ENCODE measurements at places on chromosomes 13 and 19.

DNA sequence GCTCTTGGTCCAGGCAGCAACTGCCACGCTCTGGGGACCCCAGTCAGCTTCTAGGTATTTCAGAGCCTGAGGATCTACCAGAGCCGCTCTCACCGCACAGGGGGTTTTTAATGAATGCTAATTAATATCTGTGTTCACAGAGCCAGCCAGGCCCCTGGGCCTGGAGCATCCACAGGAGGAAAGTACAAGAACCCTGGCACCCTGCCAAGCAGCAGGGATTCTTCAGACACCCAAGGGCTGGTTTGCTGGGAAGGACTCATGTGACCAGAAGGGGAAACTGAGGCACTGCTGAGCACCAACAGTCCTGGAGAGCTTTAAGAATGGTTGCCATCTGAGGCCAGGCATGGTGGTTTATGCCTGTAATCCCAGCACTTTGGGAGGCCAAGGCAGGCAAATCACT, 38.0 kb upstream of the ADGRE5 start:
- no peak for DNase-seq

GRCh38 chr19:50434525-50434924, 1.8 kb downstream of the MYBPC2 start:
- no peak for DNase-seq

GRCh38 chr13:50080203-50080910, 65.1 kb downstream of the KCNRG start:
- no peak for DNase-seq

- no peak for DNase-seq
These were observed 1.4 kb upstream of the SRRM5 start for GRCh38 chr19:43610493-43610892.

GRCh38 chr13:33204130-33204927, 81.2 kb downstream of the STARD13 start:
- DNase-seq: peak; percentile 36

DNA sequence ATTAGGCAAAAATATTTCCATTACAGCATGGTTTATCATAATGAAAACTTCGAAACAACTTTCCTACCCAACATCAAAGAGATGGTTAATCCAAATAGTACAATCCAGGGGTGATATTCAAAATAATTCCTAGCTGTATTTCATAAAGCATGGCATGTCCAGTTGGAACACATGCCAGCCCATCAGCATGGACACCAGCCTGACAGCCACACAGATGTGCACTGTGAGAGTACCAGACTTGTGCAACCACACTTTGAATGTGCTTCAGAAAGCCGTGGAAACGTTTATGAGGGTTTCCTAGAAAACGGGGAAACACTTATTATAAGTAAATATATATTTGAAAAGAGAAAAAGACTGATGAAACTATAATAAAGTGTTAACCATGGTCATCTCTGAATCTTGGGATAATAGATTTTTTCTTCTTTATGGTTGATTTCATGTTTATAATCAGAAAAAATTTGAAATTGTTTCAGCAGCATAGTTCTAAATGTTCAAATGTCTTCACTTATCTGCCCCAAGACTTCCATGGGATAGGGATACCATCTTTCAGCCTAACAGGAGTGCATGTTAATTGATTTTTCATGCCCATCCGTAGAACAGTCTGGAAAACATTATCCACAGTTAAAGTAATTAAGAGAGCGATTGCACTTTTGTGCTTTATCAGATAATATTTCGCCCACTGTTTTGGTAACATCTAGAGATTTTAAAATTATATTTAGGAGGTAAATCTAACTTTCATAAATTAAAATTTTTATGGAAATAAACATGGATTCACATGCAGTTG, 242.6 kb upstream of the IRS2 start:
- DNase-seq: no peak

DNA sequence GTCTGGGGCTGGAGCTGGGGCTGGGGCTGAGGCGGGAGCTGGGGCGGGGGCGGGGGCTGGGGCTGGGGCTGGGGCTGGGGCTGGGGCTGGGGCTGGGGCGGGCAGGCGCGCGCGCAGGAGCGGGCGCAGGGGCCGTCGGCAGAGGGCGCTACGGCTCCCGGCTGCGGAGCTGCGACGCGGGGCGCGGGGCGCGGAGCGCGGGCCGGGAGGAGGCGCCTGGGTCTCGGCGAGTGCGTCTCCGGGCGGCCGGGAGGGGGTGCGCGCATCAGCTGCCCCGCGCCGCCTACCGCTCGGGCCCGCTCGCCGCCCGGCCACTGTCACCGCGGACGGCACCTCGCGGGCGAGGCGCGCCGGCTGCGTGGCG, 422 bp upstream of the MTUS2 start:
- no peak for DNase-seq

- DNase-seq: no peak
These were observed at the start of gene HCST for GRCh38 chr19:35901854-35902661. Gene HCST (plus strand): TSS chr19:35902529. CDS start chr19:35902594, 65 bp downstream.

- no peak for DNase-seq
These were observed 321.1 kb downstream of the RBM26 start for GRCh38 chr13:79084802-79085424.

DNA sequence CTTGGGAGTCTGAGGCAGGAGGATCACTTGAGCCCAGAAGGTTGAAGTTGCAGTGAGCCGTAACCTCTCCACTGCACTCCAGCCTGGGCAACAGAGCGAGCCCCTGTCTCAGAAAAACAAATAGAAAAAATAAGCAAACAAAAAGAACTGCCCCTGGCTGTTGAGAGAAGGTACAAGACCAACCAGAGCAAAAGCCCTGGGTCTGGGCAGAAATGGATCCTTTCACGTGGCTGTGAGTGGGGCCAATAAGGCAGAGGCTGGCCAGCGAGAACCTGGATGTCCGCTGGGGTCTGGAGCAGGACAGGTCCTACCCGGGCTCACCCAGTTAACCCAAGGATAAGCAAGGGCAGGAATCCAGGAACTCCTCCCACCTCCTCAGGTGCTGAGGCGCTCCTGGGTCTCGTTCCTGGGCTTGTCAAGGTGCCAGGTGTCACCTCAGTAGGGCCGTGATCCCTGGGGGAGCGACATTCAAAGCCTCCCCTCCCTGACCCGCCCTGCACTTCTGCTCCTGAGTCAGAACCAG, 4.7 kb upstream of the SLC5A5 start:
- DNase-seq: no peak

DNA sequence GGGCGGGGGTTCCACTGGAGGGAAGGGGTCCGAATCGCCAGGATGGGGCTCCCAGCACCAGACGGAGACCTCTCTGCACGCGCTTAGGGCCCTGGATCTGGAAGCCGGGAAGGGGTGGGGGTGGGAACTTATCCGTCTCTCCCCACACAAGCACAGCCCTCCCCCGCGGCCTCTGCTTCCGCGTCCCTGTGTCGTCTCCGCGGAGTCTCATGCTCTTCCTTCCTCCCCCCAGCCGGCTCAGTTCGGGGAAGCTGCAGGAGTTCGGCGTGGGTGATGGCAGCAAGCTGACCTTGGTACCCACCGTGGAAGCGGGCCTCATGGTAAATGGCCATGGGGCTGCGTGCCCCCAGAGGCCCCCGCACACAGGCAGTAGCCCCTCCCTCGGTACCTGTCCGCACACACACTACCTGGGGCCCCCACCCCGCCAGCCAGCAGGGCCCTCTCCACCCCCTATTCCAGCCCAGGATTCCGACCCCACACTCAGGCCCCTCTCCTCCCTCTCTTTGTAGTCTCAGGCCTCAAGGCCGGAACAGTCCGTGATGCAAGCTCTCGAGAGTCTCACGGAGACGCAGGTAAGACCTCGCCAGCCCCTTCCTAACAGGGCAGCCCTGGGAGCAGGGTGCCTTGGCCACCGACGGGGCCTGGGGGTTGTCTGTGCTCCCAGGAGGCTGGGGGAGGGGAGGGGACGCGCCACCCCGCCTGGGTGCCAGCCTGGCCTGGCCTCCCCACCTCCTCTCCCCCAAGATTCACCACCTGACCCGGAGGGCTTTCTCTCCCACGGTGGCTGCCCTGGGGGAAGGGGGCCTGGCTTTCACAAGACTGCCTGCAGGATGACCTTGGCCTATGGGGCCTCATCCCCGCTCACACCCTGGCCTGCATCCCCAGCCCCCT, 3.2 kb downstream of the MIDN start:
- no peak for DNase-seq

- no peak for DNase-seq
These were observed 29.7 kb downstream of the MCF2L start for GRCh38 chr13:112998521-112999280.

GRCh38 chr19:51810223-51810622, 15.3 kb downstream of the FPR3 start:
- DNase-seq: no peak

DNA sequence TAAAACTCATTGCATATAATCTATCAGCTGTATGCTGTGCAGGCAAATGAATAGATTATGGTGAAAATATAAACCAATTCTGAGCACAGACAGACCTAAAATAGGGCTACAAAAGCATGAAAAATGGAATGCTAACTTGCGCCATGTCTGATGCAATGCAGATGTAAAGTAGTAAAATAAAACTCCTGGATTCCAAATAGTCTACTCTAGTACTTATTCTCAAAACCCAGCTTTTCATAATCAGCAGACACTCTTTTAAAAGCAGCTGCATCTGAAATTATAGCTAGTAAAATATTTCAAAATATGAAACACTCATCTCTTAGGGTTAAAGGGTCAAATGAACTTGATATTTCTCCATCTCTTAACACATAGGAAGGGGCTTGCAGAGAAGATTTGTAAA, 4.7 kb upstream of the POMP start:
- no peak for DNase-seq

DNA sequence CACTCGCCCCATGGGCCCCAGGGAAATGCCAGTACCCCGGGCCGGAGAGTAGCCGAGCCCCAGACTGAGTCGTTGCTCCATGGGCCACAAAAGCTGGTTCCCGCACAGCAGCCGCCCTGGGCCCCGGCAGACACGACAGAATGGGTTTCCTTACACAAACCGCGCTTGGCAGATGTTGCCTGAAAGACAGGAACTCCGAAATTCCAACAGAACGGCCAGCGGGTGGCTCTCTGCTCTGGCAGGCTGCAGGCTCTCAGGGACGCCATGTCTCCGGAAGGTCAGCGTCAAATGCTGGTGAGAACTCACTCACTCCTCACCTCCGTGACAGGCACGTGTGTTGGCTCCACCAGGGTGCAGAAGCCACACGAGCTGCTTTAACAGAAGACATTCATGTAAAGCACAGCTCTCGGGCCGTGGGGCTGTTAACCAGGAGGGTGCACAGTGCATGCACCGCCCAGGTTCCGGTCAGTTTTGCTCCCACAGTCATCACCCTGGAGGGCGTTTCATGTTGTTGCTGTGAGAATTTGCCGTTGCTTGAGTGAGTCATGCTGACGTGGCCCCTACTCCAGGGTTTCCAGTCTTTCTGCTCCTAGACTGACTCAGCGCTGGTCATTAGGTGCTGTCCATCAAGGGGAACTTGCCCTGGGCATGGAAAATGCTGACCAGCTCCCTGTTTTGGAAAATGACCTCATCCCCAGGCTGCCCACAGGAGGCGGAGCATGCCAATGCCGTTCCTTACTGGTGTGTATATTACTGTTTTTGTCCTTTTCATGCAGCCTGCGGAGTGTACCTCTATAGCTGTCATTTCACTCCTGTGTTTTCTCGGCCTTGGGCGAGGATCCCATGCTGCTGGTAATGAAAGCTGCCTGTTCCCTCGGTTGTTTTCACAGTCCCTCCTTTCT, 44.8 kb downstream of the ANKRD10 start:
- peak; percentile 99 for DNase-seq

- no peak for DNase-seq
These were observed 1100.7 kb upstream of the MIR17HG start for GRCh38 chr13:90246687-90247345.

- no peak for DNase-seq
These were observed 1.3 kb upstream of the RINL start for GRCh38 chr19:38879400-38879751.

DNA sequence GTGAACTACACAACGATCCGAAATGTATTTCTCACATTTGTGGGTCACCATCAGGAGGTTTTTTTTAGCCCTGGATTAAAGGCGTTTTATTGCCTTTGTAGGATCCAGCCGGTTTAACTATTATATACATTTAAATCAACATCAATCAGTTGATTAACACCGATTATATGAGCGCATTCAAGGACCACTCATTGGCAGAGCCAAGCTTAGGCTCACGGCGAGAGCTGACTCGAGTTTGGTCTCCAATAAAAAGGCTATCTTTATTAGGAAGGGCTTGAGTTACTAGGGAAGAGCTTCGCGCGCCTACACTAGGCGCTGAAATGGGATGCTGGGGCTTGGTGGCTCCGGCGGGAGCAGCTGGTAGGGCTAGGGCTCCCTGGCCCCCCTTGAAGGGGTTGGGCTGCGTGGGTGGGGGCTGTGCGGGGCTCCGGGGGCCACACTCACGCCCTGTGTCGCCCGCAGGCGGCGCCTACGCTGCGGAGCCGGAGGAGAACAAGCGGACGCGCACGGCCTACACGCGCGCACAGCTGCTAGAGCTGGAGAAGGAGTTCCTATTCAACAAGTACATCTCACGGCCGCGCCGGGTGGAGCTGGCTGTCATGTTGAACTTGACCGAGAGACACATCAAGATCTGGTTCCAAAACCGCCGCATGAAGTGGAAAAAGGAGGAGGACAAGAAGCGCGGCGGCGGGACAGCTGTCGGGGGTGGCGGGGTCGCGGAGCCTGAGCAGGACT, 4.2 kb downstream of the PDX1 start:
- no peak for DNase-seq

DNA sequence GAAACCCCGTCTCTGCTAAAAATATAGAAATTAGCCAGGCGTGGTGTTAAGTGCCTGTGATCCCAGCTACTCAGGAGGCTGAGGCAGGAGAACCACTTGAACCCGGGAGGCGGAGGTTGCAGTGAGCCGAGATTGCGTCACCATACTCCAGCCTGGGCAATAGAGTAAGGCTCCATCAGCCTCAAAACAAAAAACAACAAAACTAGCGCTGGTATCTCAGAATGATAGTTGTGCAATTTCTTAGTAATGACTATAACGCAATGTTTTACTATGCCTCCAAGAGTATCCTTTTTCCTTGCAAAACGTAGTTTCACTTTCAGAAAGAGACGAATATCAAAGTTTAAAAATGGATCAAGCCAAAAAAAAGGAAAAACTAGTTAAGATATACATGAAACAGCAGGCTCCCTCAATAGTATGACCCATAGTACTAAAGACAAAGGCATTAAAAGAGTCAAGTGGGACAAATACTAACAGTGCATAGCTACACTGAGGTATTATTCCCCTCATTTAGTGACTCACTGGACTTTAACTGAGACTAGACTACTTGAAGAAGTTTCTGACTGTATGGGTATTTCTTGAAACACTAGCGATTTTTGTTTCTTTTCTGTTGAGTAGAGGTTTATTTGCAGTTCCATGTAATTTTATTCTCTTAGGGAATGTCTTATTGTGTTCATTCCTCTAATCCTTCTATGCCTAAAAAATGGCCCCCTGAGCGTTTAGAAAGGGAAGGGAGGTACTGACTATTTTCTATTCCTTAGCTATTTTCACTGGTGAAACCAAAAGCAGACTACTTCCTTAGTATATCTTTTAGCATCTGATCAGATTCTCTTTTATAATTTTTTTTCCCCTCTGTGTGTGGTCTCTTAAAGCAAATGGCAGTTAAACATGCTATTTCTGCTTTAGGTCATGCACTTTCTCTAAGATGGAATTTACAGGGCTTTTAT, 10.4 kb upstream of the ITM2B start:
- no peak for DNase-seq

All from thoracic aorta (tissue), 2 donors.